ENCODE measurements at places on chromosomes 6 and 20. TPM values are rescaled to one million over a fixed set of nuclear protein-coding genes. Genes with fewer than 3 reads are reported as not detected.

DNA sequence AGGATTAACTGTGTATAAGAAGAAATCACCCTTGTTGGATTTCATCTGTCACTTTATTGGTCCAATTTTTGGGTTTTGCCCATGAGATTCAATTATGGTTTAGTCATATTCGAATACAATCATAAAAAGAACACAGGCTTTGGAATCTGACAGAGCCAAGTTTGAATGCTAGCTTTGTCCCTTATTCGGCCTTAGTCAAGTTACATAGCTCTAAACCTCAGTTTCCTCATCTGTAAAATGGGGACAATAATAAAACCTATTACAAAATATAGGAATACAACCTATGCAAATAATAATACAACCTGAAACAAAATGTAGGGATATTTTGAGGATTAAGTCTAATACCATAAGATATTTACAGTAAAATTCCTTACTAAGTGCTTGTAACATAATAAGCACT lies 57.7 kb downstream of the PRPH2 start:
- DNase-seq = no peak

DNA sequence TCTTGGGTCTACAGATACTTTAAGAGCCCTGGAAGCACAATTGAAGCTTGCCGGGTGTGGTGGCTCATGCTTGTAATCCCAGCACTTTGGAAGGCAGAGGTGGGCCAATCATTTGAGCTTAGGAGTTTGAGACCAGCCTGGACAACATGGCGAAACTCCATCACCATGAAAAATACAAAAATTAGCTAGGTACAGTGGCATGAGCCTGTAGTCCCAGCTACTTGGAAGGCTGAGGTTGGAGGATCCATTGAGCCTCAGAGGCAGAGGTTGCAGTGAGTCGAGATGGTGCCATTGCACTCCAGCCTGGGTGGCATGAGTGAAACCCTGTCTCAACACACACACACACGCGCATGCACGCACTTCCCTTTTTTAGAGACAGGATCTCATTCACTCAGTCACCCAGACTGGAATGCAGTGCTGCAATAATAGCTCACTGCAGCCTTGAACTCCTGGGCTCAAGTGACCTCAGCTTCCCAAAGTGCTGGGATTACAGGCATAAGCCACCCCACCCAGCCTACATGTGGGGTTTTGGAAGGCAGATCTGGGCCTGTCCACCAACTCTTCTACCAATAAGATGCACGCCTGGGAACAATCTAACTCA lies 182.5 kb upstream of the JARID2 start:
- no peak for DNase-seq

Gene PPP1R3D
- 1.7 TPM for total RNA-seq

DNA sequence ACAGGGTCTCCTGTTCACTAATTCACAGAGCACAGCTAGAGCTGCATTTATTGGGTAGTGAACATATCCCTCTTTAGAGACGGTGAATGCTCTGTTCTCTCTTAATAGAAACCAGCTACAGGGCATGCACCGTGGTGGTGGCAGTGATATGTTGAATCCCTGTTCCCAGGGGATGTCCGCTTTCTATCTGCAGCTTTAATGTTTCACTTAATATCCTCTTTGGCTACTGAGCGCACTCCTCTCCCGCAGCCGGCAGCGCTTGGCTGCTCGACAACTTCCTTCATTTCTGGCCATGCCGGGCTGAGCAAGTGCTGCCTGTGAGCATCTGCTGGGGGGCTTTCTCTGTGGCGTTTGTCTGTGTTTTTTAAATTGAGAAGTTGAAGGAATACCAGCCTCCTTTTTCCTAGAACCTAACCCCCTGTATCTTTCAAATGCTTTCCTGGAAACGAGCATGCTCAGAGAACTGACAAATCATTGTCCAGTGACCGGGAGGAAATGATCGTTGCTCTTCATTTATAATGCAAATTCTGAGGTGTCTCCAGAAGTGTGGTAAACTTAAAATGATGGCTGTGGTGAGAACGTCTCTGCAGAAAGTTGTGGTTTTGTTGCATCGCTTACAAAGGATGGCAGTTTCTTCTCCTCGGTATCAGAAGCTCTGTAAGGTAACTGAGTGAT lies 297.9 kb downstream of the UTRN start:
- DNase-seq = no peak

DNA sequence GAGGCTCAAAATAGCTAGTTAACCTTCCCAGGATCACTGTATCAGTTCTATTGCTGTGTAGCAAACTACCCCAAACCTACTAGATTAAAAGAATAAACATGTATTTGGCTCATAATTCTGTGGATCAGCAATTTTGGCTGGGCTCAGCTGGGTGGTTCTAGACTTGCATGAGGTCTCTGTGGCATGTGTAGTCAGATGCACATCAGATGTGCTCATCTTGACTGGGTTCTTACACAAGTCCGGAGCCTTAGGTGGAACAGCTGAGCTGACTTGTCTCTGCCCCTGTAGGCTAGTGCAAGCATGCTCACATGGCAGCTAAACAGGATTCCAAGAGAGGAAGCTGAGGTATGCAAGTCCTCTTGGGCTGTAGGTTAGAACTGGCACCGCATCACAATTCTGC lies 173.2 kb upstream of the PRND start:
- no peak for DNase-seq

DNA sequence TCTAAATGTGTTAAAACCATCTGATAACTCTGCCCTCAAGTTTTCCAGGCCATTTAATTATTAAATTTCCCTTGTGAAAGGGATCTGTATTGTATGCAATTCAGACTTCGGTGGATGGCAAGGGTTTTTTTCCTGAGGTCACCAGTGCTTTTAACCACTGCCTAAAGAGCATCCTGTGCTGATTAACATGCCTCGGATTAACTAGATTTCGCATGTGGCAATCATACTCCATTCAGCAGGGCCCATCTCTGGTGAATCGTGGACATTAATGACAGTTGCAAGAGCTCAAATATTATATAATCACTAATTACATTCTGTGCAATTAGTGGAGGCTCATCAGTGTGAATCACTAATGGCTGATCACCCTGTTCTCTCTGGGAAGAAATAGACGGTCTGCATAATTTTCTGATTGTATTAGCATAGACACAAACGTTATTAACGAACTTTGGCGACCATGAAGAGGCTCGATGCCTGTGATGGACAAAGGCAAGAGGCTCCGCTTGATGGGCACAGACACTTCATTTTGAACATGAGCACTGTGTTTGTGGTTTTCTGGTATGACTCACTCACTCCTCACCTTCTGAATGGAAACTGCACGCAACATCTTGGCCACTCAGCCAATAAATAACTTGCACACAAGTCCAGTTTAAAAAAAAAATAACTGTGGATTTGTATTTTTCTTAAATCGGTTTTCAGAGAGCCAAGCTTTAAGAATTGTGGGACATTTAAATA lies 31.4 kb downstream of the LINC00237 start:
- no peak for DNase-seq

DNA sequence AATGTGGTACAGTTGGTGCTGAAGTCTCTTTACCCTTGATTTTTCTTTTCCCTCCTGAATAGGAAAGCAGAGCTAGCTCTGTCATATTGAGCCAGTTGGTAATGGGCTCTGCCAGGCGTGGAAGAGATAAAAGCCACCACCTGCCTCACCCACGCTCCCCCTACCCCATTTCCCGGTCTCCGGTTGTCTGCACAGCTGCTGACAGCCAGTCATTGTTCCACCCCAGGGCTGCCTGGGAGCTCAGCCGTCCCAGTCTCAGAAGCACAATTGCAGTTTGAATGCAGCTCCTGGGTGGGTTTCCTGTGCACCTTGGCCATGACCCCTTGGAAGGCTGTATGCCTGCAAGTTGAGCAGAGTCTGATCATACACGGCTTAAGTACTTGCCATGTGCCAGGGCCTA lies 675.2 kb upstream of the FLRT3 start:
- no peak for DNase-seq

Gene MYB
- not detected for total RNA-seq

DNA sequence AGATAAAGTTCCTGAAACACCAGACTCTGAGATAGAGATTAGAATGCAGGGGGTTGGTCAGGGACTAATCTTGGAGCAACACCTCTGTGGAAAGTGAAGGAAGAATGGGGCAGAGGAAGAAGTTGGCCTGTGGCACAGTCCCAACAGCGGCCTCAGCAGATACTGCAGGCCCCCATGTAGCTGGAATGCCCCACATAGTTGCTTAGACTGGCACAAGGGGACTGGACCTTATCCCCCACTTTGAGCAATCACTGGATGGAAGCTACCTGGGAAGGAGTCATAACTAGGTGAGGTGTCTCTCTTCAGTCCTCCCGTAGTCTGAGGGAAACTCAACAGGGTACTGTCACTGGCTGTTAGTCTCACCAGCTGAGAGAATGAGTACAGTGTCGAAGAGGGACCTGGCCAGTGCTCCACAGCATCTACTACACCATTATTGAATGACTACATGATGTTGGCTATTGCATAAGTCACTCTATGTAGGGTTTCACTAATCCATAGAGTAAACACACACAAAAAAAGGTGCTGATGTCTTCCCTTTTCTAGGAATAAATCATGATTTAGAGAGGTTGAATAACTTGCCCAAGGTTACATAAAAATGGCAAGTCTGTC lies 47.5 kb downstream of the ADGRG6 start:
- no peak for DNase-seq

Gene BMP7
- total RNA-seq = 81.3 TPM

DNA sequence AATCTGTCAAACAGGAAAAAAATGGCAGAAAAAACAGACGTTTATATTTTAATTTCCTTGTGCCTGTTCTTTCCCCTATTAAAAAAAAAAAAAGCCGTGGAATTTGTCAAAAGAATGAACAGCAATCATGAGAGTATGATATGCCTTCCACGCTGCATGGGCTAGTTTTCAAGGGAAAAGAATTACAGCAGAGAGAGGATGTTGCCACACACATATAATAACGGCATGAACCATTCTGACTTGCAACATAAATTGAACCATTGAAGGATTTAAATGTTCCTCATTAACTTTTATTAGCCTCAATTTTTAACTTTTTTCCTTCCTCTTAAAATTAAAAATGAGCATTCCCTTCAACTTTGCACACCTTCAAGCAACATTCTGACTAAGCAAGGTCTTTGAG lies 301.8 kb downstream of the FOXC1 start:
- DNase-seq = no peak

Gene NR2E1
- total RNA-seq = 0.31 TPM

- DNase-seq = no peak
Observed at GRCh38 chr6:11291582-11291981, 59.1 kb upstream of the NEDD9 start.

DNA sequence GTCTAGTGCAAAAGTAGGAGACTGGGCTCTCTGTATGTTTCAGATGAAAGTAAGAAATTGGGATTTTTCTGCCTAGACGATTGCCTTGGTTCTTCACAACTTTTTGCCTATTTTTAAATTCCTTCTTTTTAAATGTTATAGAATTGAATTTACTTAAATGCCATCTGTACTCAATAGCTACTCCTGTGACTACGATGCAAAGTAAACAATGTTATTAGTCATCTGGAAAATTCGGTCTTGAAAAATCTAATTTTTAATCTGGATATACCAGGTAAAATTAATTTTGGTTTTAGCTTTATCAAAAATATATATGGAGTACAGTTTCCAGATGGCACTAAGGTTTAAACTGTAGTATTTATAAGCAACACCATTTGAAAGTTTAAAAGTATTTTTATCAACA lies 472.2 kb downstream of the UTRN start:
- no peak for DNase-seq

GRCh38 chr6:132902901-132903300 lies 88.5 kb downstream of the RPS12 start:
- no peak for DNase-seq

Gene RING1
- total RNA-seq = 53.3 TPM

- DNase-seq = no peak
Observed at GRCh38 chr6:26306232-26306631, 58.8 kb upstream of the BTN3A2 start.

GRCh38 chr6:40816601-40817000 lies 222.4 kb downstream of the UNC5CL start:
- DNase-seq = no peak

DNA sequence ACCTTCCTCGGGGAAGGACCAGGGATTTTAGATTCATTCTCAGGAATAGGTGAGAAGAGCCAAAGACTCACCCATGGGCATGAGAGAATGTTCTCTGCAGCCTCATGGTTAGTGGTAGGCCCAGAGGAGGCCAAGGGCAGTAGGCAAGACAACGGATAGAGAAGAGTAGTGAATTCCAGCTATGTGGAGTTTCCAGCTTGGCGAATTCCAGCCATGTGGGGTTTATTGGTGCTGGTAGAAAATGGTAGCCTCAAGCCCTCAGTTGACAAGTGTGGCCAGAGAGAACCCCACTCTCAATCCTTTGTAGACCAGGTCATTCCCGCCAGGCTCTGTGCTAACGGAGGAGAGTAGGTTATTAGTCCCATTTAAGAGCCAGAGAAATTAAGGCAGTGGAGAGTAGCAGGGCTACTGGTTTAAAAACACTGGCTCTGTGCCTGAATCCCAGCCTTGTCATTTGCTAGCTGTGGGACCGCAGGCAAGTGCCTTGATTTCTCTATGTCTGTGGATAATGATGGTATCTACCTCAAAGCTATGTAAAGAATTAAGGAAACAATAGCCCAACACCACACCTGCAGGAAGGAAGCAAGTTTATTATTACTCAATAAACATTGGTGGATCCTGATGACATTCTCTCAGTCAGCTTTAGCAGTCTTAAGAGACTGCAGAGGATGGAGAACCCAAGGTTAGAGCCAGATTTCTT lies 2.0 kb upstream of the SLC9A8 start:
- no peak for DNase-seq

GRCh38 chr6:65570340-65570739 lies 136.7 kb downstream of the EYS start:
- DNase-seq = no peak

Gene SSTR4
- not detected for total RNA-seq

Gene AGPAT4
- 3.6 TPM for total RNA-seq
